Right ventricle myocardium superior (tissue), 1 donor: ENCODE measurements at places on chromosomes 12 and 14.
A peak's percentile ranks its signal among the peaks of the same experiment; 100 is the strongest.

DNA sequence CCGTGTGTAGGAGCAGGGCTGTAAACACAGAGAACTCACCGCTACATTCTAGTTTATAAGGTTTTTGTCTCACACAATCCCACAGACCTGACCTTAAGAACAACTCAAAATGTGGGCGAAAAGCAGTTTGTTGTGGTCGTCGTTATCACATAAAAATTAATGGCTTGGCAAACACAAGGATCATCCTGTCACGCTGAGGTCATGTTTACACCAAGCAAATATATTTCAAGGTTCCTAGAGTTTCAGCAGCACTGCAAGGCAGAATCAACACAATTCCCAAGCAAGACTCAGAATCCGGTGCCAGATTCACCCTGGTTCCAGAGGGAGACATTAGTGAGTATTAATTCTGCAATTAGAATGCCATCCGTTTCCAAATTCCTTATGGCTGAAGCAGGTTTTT lies 30.1 kb upstream of the MAP1LC3B2 start:
- DNase-seq = no peak

DNA sequence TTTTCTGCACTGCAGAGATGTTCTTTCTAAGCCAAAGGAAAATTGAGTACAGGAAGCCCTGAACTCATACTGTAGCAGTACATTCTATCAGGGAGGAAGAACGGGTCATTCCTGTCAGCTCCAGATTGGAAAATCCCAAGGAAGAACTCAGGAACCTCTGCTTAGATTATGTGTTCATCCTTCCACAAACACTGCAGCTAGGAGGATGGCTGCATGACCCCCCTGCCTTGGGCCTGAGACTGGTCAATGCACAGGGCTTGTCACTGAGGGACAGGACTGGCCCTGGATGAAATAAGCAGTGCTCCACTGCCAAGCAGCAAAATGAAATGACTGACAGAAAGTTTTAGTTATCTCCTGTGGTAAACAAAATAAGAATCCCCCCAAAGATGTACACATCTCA lies 1406.8 kb upstream of the TMEM132C start:
- DNase-seq = no peak

DNA sequence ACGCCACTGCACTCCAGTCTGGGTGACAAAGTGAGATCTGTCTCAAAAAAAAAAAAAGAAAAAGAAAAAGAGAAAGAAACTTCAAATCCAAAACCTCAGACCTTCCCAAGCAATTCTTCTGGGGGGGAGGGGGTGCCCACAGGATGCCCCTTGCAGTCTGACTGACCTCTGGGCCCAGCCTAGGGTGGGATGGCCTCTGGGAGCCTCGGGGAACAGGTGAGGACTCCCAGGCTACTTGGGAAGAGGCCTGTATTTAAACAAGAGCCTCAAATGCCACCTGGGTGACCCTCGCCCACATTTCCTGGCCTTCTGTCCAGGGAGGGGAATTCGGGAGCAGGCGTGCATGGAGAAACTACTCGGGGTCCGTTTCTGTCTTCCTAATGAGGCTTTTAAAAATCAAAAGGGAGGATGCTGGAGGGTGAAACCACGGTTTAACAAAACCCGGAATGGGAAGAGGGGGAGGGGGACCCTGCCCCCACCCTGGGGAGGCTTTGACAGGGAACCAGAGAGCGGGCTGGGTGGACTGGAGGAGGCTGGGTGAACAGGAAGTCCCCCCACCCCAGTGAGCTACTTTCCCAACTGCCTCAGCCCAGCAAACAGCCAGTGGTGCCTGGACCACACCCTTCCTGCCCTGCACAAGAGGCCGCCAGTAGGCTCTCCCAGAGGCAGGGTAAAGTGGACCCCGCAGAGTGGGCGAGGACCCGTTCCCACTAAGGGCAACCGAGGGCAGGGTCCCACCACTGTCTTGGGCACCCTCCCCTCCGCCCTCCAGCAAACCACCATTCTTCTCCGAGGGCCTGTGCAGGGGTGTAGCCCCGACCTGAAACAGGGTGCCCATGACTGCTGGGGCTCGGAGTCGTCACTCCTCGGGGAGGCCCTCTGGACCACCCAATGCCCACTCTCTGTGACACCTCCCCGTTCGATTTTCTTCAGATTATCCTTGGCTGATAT lies 1.5 kb upstream of the FBRSL1 start:
- peak; percentile 79 for DNase-seq

- DNase-seq = peak; percentile 87
These were observed 5.7 kb upstream of the SLC38A4 start for GRCh38 chr12:46831335-46832129.

DNA sequence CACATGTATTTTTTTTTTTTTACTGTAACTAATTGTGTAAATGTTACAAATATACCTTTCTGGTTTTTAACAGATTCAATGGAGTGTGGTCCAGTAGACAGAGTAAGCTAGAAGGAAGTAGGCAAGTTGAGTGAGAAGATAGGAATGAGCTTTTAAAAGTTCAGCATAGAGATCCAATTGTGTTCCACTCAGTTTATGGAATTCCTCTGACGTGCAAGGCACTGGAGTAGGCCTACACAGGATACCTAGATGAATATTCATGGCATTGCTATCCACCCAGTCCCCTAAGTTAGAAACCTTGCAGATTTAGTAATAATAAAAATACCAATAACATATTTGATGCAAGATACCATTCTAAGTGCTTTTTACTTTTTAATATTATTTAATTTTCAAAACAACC lies 225.6 kb upstream of the ARID2 start:
- no peak for DNase-seq

DNA sequence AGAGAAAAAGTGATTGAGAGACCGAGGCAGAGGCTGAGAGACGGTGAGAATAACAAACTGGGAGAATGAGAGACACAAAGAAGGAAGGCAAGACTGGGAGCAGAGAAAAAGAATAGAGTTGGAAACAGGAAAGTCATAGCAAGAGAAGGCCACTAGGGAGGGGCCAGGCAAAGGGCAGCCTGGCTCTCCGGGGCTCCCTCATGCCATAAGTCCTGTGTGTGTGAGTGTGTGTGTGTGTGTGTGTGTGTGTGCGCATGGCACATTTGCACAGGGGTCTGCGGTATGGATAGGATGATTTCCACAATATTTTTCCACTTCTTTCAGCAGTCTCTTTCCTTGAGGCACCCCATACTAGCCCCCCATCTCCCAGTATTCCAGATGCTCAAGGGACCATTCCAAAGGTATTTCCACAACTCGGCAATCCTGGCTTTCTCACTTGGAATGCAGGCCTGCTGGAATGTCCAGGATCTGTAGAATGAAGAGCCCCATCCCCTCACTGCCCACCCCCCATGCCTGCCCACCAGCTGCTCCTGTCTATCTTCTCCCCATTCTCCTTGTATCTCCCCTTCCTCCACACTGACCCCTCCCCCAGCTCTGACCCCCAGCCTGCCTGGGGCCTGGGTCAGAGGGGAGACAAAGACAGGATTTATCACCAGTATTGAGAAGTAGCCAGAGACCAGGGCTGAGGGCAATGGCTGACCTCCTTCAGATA lies 9.0 kb downstream of the GPR84 start:
- no peak for DNase-seq

- no peak for DNase-seq
These were observed 43.5 kb downstream of the FLRT2 start for GRCh38 chr14:85573406-85573805.

GRCh38 chr14:63895510-63895909 lies 42.7 kb downstream of the SYNE2 start:
- no peak for DNase-seq

GRCh38 chr14:98871796-98872195 lies 400.2 kb downstream of the BCL11B start:
- no peak for DNase-seq

GRCh38 chr12:1488908-1489381 lies 105.4 kb downstream of the FBXL14 start:
- no peak for DNase-seq

GRCh38 chr12:54204316-54204715 lies 15.5 kb upstream of the SMUG1 start:
- DNase-seq = no peak

DNA sequence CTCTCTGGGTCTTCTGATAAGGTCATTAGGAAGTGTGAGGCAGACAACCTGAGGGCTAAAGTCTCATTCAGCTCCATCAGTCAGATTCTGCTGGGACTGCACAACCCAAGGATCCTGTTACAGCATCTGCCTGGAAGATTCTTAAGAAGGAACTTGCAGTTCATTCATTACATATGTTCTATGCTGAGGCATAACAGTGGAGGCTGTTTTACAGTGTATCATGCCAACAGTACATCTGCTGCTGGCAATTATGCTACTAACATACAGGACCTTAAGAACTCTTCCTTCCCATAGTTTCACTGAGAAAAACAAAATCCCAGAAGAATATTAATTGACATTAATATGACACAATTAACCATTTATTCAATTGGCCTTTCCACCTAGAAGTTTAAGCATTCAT lies 968.6 kb downstream of the DIO2 start:
- DNase-seq = no peak

DNA sequence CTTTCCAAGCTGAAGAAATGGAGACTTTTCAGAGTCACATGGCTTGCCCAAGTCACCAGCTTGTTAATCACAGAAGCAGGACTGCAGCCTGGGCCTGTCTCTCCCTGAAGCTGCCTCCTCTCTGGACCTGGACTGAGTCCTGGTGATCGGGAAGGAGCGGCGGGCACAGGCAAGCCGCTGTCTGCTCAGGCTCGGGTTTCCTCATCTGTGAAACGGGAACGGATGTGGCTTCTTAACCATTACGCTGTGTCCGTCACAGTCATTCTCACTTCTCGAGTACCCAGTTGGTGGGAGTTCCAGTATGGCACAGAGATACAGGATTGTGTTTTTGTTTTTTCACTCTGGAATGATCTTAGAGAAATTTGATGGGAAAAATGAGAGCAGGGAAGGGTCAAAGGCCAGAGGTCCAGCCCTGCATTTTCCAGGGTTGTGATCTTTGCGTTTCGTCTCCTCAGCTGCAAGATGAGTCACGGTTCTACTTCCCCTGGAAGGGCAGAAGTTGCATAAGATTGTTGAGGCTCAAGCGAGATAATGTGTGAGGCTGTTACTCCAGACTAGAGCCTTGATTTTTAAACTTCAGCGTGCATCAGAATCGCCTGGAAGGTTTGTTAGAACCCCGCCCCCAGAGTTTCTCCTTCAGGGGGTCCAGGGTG lies 7.6 kb upstream of the LRTM2 start:
- peak; percentile 68 for DNase-seq
